ENCODE measurements at places on chromosomes 2 and 18. TPM values are rescaled to one million over a fixed set of nuclear protein-coding genes. Genes with fewer than 3 reads are reported as not detected.

- no peak for DNase-seq
Measured at GRCh38 chr2:1420746-1421480, 7.7 kb downstream of the TPO start.

DNA sequence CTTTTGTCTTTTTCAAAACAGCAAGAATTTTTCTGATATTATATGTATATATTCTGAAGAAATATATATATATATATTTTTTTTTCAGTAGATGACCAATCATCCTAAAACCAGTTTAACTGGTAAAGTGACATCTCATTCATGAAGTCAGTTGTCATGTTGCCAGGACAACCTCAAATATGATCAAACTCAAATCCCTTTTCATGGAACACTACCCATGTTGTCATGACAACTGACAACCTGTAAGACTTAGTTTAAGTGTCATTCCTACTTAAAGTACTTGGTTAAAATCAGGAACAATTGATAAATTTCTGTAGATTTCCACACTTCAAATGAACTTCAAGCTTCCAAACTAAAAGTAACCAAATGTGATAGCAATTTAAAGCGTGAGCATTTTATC lies 101.8 kb upstream of the ERBB4 start:
- no peak for DNase-seq

The STON1 gene
- 15.0 TPM for total RNA-seq

The BMP10 gene
- total RNA-seq = not detected

The PAX8 gene
- total RNA-seq = 0.49 TPM

Measured in neural crest cell (in vitro differentiated cells).